ENCODE measurements at places on chromosomes 11 and 22.

DNA sequence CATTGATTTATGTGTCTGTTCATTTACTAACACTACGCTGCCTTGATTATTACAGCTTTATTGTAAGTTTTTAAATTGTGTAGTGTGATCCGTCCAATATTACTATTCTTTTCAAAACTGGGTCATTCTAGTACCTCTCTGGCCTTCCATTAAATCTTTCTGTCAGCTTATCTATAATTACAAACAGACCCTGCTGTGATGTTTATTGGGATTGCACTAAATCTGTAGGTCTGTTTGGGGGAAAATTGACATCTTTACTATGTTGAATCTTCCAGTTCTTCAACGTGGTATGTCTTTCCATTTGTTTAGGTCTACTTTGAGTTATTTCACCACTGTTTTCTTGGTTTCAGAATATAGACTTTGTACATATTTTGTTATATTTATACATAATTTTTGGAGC is 15.6 kb downstream of the CABIN1 start:
- no peak for DNase-seq

DNA sequence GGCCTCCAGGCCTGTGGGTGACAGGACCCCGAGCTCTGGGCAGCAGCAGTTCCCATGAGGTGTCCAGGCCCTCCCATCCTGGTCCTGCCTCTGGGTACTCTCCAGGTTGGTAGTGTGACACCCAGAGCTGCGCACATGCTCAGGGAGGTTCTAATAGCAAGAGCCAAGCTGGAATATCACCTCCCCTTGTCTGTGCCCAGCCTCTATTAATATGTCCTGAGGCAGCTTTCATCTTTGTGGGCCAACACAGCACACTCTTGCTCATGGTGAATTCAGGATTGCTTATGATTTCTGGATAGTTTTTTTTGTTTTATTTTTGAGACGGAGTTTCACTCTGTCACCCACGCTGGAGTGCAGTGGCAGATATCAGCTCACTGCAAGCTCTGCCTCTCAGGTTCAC is 3.3 kb downstream of the P2RX6 start:
- no peak for DNase-seq

- DNase-seq: no peak
Measured at GRCh38 chr11:23283666-23284065, 423.4 kb upstream of the CCDC179 start.

DNA sequence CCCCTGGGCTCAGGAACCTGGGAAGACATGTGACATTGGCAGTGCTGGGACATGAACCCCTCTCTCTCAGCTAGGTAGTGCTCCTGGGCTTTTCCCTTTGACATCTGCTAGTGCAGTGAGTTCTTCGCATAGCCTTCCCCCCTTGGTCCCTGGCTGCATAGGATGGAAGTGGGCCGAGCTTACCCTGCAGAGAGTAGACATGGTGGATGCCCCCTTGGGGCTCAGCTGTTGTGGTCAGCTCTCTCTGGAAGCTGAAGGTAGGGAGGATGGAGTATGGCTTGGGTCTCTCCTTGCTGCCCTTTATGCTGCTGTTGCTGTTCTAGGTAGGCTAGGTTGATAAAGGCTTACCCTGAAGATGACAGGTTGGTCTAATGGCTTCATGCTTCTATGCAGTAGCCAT is 92.1 kb downstream of the ZBTB16 start:
- no peak for DNase-seq

- DNase-seq: no peak
Measured at GRCh38 chr22:30186041-30186440, 60.5 kb downstream of the LIF start.

- no peak for DNase-seq
Measured at GRCh38 chr22:21443057-21443734, 24.0 kb upstream of the TMEM191C start.

GRCh38 chr11:114293201-114293711 is 2.9 kb upstream of the NNMT start:
- DNase-seq: no peak

- no peak for DNase-seq
Measured at GRCh38 chr11:115751243-115752015, 247.2 kb upstream of the CADM1 start.

DNA sequence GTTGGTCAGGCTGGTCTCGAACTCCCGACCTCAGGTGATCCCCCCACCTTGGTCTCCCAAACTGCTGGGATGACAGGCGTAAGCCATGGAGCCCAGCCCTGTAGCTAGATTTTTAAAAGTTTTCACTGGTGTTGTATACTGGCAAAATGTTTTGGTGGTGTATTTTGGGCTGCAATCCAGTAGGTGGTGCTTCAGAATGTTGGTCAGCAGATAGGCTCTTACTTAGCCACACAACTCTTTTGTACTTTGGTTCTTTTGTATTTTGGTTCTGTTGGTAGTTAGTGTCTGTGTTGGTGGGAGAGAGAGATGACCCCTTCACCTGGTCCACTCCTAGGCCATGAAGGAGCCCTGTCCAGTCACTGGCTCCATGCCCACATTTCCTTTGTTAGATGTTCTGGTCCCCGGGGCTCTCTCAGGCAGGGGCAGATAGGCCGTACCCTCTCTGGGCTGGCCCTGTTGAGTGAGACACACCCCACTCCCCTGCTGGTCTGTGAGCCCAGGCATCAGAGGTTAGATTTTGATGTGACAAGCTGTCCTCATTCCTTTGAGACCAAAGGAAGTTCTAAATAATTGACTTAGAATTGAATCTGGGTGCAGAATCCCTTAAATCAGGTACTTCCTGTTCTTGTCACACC is 123.8 kb downstream of the DDX10 start:
- no peak for DNase-seq

GRCh38 chr22:42967933-42968332 is 47.0 kb downstream of the PACSIN2 start:
- DNase-seq: no peak

DNA sequence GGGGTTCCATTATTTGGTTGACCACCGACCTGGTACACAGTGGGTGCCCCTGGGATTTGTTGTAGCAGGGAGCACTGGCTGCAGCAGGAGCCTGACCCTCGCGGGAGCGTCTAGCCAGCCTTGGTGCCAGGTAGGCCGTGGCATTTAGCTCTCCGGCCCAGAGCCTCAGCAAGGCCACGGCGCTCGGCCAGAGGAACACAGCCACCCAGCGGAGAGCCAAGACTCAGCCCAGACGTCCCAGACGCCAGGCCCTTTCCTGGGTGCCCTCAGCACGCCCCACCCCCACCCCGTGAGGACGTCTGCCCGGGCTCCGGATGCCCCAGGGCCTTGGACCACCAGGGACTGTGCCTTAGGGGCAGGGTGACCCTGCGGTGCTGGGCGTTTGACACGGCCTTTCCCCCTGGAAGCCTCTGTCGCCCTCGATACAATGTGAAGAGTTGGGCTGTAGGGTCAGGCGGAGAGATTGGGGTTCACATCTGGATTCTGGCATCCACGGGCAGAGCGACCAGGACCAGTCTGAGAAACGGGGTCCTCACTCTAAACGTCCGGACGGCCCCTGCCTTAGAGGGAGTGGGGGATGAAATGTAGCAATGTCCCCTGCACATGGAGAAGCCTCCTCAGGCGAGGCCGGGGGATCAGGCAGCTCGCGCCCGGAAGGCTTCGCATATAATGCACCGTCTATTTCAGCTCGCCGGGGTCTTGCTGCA is 99.2 kb upstream of the FGF3 start:
- no peak for DNase-seq

- no peak for DNase-seq
Measured at GRCh38 chr11:33620423-33621171, 80.0 kb downstream of the C11orf91 start.

DNA sequence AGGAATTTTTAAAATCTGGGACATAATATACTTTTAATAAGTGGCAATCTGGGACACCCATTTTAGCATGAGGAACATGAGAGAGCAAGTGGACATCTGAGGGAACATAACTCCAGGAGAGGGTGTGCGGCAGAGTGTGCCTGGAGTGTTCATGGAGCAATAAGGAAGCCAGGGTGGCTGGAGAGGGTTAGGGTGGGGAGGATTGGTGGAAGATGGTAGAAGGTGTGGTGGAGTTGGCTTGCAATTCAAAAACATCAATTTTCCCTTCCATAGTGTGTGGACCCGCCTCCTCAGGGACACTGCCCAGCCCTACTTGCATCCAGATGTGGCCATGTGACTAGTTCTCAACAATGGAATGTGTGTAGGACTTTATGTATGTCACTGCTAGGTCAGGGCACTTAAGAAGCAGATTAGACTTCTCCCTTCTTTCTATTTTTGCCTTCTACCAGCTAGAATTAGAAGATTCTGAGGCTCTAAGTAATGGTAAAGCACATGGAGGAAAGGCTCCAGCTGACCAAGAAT is 4.4 kb upstream of the DENND5A start:
- DNase-seq: no peak

DNA sequence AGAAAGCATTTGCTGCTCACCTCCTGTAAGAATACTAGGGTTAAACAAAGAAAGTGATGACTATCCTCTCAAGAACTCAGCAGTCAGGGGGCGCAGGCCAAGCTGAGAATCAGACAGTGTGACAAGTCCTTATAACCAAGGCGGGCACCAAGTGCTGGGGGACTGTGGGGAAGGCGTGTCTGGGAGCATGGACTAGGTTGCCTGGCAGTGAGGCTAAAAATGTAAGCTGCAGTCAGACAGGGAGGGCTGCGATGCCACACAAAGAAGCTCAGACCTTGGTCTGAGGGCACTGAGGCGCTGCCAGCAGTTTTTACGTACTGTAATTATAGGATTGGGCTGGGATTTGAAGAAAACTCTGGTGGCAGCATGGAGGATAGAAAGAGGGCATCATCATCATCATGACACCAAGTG is 73.7 kb downstream of the FLI1 start:
- no peak for DNase-seq

DNA sequence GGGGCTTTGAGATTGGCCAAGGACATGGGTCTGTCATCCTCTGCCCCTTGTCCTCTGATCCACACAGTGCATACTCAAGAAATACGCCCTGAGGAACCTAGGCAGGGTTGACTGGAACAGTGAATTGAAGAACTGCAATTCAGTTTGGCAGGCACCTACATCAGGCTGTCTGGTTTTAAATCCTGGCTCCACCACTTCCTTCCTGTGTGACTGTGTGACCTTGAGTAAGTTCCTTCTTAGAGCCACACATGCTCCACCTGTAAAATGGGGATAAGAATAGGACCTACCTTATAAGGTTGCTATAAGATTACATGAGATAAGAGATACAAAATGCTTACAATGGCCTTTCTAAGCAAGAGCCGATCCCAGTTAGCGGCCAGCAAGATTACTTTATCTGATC is 15.8 kb upstream of the TCF20 start:
- DNase-seq: no peak
